Cerebellar cortex (tissue), 1 donor: ENCODE measurements at places on chromosomes 1 and 21.

GRCh38 chr21:44687671-44688070, 5.7 kb upstream of the KRTAP12-1 start:
- no peak for DNase-seq

DNA sequence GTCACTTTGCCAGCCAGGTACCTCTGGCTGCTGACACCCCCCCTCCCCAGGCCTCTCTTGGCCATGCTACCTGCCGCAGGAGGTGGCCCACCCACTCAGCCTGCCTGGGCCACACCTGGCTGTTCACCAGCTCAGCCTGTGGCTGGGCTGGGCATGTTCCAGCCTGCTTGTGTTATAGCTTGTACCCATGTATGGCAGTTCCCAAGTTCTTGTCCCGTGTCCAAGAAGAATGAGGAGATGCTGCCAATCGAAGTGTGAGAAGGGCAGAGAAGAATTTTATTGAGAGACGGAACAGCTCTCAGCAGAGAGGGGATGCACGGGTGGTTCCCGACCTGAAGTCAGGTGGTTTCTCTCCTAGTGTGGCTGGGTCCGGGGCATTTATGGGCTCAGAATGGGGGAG, 3.9 kb upstream of the MMEL1 start:
- no peak for DNase-seq

DNA sequence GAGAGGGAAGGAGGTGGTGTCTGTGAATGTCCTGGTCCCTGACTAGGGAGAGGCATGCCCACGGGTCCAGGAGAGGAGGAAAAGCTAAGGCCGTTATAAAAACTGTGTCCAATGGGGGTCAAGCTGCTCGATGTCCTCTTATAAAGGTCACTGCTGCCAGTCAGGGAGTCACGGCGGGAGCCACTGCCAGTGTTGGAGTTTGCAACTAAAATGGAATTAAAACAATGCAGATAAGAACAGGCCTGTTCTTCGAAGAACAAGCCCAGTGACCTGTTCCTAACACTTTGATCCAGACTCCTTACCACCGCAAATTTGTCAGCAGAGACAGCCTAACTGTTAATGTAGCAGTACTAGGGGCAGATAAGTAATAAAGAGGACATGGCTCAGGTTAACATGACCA, 56.1 kb upstream of the SDC3 start:
- DNase-seq, result no peak

DNA sequence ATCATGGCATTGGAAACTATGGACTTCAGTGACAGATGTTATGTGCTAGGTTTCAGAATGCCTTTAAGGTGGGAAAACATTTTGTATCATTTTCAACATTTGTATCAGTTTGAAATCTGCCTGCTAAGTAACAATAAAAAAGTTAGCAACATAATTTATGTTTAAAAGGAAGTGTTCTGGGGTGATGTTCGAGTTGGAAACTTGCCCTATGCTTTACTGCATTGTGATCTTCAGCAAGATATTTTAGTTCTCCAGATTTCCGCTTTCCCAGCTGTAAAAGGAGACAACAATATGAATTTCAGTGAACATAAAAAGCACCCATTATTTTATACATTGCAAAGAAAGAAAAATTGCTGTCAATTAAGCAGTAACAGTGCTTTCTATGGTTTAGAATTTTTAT, 187.4 kb downstream of the DISC1 start:
- no peak for DNase-seq

GRCh38 chr1:40633931-40634376, 31.5 kb downstream of the RIMS3 start:
- peak; percentile 37 for DNase-seq

DNA sequence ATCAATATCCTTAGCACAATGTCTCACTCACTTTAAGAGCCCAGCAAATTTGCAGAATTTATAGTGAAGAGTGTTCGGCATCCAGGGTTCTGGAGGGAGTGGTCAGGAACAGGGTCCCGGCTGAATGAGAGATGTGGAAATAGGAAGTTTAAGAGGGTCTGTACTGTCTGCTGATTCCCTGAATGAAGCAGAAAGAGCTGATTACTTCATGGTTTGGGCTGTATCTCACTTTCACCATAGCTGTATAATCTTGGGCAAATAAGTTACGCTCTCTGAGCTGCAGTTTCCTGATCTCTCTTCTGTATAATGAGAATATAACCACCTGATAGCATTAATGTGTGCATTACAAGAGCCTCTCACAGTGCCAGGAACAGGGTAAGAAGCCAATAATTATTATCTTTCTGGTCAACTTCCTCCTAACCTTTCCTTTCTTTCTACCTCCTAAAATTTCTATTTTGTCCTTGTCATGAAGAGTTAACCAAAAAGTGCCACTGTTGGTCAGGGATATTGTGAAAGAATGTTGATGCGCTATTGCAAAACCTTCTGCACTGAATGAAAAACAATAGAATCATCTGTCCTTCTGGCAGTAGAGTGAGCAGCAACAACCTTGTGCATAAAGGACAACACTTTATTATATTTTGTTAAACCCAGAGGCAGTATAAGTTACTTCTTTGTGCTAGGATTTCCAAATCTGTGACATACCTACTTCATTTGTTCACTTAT, 14.7 kb upstream of the PTGFR start:
- DNase-seq, result no peak

- no peak for DNase-seq
These were observed 79.6 kb downstream of the ZC3H11B start for GRCh38 chr1:219533280-219533679.

- DNase-seq, result no peak
These were observed 13.4 kb downstream of the SNAP47 start for GRCh38 chr1:227748496-227749182.

DNA sequence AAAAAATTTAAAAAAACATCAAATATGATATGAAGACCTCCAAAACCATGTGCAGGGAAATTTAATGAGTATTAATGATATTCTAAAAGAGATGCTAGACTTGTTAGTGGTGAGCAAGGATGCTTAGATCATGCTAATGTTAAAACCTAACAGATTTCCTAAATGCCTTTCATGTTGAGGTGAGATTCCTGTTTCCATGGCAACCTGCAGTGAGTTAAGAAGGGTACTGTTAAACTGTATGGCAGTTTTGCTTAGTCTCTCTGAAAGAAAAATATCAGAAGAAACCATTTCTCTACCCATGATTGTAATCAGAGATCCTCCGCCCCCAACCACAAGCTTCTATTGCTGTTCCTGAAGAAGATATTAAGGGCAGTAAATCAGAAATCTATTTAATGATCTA, 321.6 kb upstream of the LRRC7 start:
- DNase-seq, result no peak

DNA sequence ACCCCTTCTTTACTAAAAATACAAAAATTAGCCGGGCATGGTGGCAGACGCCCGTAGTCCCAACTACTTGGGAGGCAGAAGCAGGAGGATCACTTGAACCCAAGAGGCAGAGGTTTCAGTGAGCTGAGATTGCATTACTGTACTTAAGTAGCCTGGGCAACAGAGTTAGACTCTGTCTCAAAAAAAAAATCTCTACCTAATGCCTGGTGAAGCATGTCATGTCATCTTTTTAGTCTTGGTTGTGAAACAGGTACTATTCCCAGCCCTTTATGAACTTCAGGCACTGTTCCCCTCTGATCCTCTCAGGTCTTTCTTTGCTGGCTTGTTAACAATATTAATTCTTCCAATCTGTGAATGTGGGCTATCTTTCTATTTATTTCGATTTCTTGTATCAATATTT, 22.1 kb downstream of the PRRC2C start:
- no peak for DNase-seq

DNA sequence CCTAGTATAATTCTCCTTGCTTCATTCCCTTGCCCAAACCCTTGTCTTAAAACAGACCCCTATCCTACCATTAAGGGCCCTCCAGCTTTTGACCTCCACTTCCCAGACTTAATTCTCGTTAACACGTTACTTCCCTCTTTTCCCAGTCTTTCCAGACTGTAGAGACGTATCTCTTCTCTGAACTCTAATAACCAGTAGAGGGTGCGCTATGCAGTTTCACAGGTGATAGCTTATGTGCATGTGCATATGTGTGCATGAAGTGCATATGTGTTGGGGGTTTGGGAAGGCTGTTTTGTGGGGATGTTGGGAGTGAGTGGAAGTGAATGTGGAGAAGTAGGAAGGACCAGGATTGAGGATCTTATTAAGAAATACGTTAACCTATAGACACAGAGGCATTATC, 78.1 kb upstream of the CCDC190 start:
- DNase-seq, result no peak

DNA sequence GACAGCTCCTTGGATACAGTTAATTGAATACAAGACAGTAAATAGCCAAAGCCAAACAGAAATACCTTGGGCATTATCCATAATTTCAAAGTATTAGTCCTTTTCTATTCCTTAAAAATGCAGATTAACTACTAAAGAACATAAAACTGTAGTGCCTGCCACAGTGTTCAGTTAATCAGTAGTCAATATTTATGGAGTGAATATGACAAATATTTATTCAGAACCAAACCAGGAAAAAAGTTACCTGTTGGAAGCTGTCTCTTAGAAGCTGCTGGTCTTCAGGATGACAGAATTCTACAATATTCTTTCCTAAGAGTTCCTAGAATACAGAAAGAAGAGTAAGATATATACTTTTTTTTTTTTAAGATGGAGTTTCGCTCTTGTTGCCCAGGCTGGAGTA, 18.2 kb upstream of the CTSK start:
- DNase-seq, result no peak

GRCh38 chr1:238139713-238140112, 249.0 kb upstream of the ZP4 start:
- DNase-seq, result no peak

DNA sequence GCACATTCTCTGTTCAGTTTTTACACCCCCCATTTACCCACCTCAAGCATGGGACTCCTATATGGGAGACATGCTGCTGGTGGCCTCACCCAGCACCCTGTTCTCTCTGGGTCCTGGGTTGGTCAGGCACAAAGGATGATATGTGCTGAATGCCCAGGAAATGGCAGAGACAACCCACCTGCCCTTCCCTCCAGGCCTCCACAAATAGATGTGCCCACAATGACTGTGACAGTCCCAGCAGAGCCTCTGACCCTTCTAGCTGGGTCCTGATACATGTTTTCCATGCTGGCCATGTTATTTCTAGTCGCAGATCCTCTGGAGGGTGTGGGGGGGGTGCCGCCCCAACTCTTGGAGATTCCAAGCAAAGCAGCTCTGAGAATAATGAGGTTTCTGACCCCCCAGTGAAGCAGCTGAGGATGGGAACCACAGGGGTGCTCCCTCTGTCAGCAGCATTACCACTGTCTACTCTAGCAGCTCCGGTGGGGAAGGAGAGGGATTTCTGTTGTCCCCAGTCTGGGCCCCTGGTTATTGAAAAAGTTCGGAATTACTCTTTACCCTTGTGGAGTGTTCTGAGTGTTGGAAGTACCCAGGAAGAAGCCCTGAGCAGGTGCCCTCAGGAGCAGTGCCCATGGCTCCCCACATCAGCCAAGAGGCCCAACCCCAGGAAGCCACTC, 1.2 kb upstream of the CCDC28B start:
- no peak for DNase-seq

- peak; percentile 68 for DNase-seq
These were observed 60.3 kb downstream of the XCL1 start for GRCh38 chr1:168636642-168637111.

DNA sequence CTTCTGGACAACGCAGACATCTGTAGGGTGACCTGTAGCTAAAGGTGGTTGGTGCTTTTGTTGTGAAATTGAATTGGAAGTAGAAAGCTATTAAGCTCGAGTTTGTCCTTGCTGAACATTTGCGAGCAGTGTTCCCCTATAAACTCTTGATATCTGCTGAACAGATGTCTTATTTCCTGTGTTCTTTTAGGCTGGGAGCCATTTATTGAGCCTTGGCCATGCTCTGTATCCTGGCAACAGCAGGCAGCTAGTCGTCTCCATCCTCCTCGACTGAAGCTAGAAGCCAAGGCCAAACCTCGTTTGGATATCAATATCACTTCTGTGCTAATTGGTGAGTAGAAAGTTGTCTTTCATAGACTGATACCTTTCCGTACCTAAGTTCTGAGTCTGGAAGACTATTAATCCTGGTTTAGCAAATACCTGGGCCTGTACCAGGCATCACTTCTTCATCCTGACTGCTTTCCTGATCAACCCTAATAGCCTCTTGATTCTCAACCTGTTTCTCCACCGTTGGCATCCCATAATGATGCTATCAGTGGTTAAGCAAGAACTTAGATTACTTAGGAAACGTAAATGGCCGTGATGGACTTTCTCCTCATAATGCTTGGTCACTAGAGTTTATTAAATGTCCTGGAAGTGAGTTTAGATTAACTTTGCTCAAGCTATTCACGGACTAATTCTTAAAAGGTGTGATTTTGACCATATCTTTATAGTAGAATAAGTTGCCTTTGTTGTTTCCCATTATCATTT, 103.4 kb downstream of the VPS13D start:
- DNase-seq, result no peak

- DNase-seq, result no peak
These were observed 43.3 kb upstream of the FCRL4 start for GRCh38 chr1:157641177-157641576.

DNA sequence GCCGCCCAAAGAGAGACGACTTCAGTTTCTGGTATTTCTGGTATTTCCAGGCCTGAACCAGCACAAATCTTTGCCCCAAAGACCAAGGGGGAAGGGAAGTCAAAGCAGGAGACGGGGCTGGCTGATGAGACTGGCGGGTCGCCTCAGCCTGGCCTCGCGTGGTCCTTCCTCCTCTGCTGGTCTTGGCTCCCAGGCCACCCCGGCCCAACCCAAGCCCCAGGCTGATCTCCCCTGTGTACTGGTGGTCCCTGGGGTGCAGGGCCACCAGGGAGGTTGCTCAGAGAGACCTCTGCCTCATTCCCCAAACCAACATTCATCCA, 19.9 kb downstream of the WNT4 start:
- DNase-seq, result no peak

DNA sequence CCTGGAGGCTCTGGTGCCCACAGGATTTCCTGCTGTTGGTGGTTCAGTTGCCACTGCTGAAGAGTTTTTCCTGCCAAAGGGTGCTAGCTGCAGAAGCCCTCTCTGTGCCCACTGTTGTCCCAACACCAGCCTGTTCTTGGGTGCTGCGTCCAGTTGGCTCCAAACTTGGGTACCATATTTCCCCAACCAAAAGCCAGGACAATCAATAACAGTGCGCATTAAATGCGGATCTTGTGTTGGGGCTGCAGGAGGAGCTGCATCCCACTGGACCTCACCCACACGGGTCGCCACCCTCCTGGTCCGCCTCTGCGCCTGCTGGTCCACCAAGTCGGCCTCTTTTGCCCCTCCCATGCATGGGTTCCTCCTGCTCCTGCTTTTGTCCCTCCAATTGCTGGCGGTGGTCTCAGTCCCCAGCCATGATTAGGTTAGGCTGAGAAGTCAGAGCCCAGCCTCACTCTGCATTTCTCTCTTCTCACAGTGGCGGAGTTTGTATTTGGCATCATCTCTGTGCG, 9.8 kb downstream of the ABCG1 start:
- DNase-seq, result no peak

GRCh38 chr1:218365226-218365999, 20.3 kb downstream of the TGFB2 start:
- DNase-seq, result no peak

GRCh38 chr1:56135069-56135863, 444.1 kb downstream of the PLPP3 start:
- DNase-seq, result no peak
